ENCODE measurements at places on chromosomes 1 and 21.

DNA sequence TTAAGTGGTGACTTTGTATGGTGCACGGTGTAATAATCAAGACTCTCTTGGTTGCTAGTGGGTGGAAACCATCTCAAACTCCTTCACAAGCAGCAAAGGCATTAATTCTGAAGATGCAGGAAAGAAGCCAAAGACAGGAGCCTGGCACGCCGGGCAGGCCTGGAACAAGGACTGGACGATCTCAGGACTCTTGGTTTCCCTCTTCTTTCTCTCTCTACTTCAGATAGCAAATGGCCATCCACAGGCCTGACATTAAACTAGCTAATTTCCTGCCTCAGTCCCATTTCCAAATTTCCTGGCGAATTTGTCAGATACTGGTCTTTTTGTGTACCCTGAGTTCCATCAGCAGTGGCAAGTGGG, 28.2 kb downstream of the STYXL2 start:
- DNase-seq = no peak

- DNase-seq = no peak
Observed at GRCh38 chr21:33916200-33916567, 580 bp upstream of the ATP5PO start.

DNA sequence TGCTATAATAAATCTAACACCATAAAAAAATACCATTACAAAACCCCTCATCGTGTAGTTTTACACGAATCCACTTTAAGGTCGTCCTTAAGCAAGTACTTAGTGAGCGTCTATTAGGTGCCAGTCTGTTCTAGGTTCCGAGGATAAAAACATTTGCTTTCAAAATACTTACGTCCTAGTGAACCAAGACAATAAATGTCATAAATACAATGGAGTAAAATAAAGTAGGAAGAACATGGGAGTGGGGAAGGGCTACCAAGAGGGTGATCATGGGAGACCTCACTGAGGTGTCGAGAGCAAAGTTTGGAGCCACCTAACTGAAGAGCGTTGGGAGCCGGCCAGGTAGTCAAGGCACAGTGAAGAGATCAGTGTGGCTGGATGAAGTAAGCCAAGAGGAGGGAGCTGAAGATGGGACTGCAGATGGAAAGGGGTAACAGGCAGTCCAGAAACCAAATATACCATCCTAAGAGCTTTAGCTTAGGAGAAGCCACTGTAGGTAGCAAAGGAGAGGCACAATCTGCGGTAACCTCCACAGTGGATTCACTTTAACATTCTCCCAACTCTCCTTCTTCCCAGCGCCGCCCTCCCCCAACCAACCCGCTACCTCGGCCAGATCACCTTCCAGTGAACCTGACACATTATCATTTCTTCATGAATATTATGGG, 684 bp downstream of the LTN1 start:
- DNase-seq = no peak

- DNase-seq = no peak
Observed at GRCh38 chr1:245019910-245020486, 134.8 kb upstream of the KIF26B start.

DNA sequence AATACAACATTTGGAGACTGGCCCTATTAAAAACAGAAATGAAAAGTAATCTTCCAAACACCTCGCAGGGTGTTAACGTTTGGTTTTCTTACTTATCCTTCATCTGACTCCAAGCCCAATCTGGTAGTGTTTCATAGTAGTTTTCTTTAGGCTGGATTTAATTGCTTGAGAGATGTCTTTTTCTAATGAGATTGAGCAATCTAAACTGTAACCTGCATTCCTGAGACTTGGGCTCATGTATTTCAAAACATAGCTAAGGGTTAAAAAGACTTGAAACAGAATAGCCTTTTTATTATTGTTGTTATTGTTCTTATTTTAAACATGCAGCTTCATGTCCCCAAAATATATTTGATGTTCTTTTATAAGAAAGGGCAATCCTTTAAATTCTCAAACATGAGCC, 278.9 kb downstream of the TGFB2 start:
- no peak for DNase-seq

DNA sequence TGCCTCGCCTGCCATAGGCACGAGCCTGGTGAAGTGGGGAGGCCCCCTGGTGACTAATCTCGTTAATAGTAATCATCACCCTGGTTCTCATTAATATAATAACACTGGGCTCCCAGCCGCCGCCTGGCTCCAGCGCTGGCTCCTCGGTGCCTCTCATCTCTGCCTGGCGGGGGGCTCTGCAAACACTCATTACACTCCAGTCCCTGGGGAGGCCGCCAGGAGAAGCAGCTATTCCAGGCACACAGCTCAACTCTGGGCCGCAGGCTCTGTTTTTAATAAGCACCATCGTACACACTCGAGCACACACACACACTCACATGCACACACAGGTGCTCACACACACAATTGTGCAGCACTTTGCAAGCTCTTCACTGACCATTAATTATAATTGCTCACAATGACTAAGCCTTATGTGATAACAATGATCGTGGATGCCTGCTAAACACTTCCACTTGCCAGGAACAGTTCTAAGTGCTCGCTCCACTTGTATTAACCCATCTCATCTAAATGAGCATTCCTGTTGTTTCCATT, 52.2 kb downstream of the SDC3 start:
- no peak for DNase-seq

DNA sequence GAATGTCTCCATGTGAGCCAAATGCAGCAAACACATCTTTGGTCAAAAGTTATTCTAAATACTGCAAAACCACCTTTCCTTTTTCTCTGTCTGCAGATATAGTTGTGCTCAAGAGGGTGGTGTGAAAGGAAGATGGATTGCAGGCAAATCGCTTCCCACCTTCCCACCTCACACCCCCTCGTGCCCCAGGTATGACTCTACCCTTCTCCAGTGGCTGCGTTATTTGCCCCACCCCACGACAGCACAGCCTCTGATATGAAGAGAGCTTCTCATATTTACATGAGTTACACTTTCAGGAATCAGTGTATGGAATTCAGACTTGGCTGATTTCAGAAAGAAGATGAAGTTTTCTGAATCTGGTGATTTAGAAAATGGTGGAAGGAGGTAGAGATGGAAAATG, 5.8 kb downstream of the TRIM58 start:
- no peak for DNase-seq

GRCh38 chr1:173093691-173094445, 43.1 kb upstream of the TNFSF18 start:
- DNase-seq = no peak

GRCh38 chr1:244339776-244340175, 111.9 kb downstream of the ADSS2 start:
- DNase-seq = no peak

- DNase-seq = no peak
Observed at GRCh38 chr1:24635195-24635843, 7.8 kb upstream of the SRRM1 start.

DNA sequence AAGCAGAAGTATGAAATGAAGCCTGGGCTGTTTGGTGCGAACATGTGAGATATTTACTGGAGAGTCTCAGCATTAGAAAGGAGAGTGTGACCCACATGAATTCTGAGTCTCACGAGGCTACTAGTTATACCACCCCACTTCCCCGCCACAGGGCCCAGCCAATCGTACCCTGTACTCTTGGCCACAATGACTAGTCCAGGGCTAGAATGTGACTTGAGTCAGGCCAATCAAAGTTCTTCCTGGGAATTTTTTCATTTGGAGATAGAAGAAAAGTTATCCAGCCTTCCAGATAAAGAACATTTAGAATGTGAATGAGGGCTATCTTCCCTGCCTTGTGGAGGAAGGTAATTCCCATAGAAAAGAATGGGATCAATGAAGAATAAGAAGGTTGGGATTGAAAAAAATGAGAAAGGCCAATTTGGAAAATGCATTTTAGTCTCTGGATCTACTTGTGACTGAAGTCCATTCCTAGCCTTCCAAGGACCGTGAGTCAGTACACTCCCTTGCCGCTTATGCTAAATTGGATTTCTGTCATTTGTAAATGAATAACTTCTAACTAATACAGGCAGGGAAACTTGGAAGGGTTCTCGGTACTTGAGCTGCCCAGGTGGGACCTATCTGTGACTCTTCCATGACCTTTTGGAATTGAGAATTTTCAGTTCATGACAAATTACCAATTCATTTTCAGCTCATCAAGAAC, 12.3 kb upstream of the RIMKLA start:
- no peak for DNase-seq

GRCh38 chr1:42420121-42420520, 35.7 kb downstream of the ZMYND12 start:
- no peak for DNase-seq

GRCh38 chr1:234667600-234668576, 57.9 kb upstream of the IRF2BP2 start:
- DNase-seq = no peak

DNA sequence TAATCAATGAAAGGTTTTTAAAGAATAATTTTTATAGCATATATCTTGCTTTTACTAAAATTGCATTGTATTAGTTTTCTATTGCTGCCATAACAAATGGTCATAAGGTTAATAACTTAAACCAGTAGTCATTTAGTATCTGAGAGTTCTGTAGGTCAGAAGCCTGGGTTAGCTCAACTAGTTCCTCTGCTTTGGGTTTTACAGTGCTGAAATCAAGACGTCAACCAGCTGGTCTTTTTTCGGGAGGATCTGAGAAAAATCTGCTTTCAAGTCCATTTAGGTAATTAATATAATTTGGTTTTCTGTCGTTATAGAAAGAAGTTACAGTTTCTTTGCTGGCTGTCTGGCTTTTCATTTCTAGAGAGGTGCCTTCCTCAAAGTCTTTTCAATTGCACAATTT, 577.7 kb downstream of the MRPL39 start:
- DNase-seq = no peak

DNA sequence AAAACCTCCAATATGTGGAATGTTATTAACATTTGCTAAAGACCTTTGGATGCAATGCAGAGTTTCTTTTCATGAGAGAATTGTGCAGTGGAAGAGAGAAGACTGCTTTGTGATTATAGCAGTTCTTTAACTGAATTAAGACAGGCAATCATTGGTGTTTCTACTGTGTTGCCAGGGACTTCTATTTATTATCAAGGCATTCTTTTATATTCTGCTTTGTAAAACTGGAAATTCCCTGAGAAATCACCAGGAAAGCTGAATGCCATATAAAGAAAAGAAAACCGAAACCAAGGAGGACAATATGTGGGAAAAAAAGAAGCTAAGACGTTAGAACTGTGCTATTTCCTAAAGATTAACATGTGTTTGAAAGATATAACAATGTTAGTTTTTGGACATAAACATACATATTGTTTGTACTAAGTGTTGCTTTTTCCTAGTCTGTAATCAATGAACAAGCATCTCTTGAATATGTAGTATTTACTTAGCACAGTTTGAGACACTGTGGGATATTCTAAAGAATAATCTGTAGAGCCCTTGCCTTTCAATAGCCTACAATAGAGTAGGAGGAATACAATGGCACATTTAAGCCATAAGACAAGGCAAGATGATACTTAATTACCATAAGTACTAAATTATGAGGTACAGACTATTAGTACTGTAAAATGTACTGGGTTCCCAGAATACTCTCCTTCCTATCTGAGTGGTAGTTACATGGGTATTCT, 47.1 kb downstream of the EXTL2 start:
- no peak for DNase-seq

- DNase-seq = no peak
Observed at GRCh38 chr1:172622541-172622940, 36.4 kb upstream of the FASLG start.

GRCh38 chr1:150810958-150811659, 3.0 kb upstream of the CTSK start:
- no peak for DNase-seq

GRCh38 chr1:163366555-163366954, 44.8 kb downstream of the NUF2 start:
- no peak for DNase-seq

DNA sequence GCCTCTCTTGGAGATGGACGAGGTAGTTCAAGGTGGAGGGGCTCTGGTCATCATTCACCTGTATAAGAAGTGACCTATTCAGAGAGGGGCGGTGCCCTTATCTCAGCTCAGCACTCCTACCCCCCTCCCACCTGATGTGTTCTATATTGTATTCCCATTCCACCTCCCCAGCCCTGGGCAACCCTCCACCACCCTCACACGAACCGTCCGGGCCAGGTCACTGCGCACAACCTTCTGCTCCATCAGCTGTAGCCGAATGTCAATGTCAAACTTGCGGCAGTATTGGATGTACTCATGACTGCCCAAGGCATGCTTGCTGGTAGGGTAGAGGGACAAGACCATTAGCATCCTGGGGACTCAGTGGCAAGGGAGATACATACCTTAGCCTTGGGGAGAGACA, 34.3 kb downstream of the PIK3C2B start:
- no peak for DNase-seq

GRCh38 chr1:172400722-172401105, 19.8 kb upstream of the C1orf105 start:
- no peak for DNase-seq

DNA sequence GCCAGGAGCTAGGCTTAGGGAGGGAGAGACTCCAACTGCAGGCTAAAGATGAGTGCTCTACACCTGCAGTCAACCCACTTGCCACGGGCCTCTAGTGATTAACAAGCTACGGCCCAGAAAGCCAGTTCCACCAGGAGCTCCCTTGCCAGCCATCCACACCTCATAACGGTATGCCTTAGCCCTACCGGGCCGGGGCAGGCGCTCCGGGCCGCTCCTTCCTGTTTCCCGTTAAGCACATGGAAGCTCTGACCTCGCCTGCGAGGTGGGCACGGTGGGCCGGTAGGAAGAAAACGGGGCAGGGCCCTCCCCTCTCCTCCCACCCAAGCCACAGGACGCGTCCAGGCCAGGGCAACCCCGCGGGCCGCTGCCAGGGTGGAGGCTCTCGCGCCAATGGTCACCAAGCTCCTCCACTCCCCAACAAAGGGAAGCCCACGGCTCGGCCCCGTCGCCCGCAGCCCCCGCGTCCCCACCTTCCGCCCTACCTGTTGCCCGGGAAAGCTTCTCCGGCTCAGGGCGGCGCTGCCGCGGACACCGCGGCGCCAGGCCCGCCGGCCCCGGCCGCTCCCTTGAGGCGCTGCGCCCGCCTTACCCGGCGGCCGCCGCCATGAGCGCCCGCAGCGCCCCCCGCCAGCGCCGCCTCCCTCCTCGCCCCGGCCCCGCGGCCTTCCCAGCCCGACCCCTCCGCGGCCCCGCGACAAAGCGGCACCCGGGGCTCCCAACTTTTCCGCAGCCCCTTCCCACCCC, 627 bp downstream of the CERS2 start:
- DNase-seq = no peak

GRCh38 chr1:104929280-104929679, 1179.6 kb downstream of the AMY1C start:
- DNase-seq = no peak

- DNase-seq = no peak
Observed at GRCh38 chr1:153698923-153699714, 20.6 kb downstream of the NPR1 start.

All from SW 1271 (cell line).